Activated CD4-positive, alpha-beta memory T cell treated with anti-CD3 and anti-CD28 coated beads for 36 hours (primary cell): ENCODE measurements at places on chromosomes 3 and 15.

- no peak for DNase-seq
These were observed 13.4 kb downstream of the SEC62 start for GRCh38 chr3:169980055-169980454.

- DNase-seq: peak; percentile 44
These were observed 23.8 kb downstream of the SLC6A20 start for GRCh38 chr3:45772341-45773035.

GRCh38 chr15:100635406-100636071 is 33.1 kb downstream of the ASB7 start:
- DNase-seq: no peak

DNA sequence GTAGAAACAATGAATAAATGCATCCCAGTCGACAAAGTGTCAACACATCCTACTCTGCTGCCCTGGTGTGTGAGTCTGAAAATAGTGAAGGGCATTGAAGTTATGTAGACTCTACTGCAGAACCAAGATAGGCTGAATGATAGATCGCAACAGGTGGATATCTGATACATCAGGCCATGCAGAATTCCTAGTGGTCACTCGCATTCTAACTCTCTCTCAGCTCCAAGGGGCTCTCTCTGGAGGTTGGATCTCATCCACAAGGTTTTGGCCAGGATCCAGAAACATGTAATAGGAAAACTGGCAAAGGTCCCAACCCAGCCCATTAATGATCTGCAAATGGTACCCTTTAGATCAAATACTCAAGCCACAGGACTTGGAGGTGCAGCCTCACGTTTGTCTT is 514.1 kb downstream of the MAGI1 start:
- no peak for DNase-seq

DNA sequence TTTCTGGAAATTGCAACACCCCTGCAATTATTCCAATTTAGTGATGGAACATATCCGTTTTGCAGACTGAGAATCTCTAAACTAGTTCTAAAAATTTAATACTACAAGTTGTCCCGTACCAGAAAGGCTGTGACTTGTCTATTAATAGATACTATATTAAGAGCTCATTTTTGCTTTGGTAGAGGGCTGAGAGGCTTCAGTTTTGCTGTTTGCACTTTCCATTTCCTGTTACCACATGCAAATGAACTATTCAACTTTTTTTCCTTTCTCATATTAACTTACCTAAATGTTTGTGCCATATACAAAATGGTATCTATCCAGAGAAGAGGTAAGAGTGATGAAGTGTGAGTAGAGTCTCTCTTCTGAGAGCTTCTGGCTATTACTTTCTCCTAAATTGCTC is 101.5 kb upstream of the CRBN start:
- DNase-seq: no peak

GRCh38 chr15:51053571-51053970 is 41.1 kb downstream of the TNFAIP8L3 start:
- DNase-seq: no peak

- DNase-seq: no peak
These were observed 92.8 kb upstream of the UBE2E1 start for GRCh38 chr3:23712656-23713559.

DNA sequence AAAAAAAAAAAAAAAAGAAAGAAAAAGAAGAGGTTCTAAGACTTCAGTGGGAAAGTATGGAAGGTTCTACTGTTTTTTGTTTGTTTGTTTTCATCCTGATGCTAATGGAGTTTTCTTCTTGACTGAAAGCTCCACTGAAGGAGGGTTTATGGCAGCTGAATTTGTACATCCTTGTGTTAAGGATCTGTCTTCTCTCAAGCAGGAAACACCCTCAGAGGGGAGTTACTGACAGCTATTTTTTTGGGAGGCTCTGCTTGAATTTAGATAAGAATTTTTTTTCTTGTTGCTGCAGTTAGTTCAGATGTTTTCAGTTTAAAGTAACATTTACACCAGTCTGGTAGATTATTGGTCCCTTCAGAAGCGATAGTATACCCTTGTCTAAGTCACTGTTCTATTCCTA is 325.3 kb downstream of the ROBO2 start:
- no peak for DNase-seq

- DNase-seq: no peak
These were observed 14.1 kb upstream of the MYH15 start for GRCh38 chr3:108524537-108524936.

DNA sequence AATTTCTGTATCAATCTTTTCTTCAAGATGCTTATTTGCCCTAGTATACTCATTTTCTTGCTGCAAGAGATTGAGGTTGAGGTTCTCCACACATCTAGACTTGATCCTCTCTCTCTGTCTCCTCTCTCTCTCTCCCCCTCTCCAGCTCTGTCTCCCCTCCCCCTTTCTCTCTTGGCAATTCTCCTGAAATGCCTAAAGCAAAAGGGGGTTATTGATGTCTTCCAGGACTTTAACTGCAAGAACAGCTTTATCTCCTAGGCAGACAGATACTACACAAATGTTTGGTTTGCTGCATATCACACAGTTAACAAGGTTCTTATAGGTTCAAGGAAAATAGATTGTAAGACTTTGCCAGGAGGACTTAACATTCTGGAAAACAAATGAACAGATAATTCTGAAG is 52.1 kb downstream of the TMEM212 start:
- no peak for DNase-seq

- no peak for DNase-seq
These were observed 553.1 kb upstream of the CBLB start for GRCh38 chr3:106421909-106422308.

DNA sequence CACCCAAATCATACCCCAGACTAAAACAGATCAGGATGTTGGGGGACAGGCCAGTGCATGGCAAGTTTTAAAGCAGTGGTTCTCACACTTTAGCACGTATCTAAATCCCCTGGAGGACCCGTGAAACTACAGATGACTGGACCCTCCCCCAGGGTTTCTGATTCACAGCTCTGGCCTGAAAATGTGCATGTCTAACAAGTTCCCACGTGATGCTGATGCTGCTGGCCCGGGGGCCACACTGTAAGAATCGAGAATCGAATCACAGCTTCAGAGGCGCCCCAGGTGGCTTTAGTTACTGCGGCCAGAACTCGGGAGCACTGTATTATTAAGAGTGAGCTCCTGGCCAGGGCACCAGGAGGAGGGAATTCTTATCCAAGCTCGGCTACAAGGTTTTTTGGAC is 11.6 kb downstream of the ADAMTS17 start:
- peak; percentile 70 for DNase-seq

GRCh38 chr15:65954289-65954741 is 85.0 kb downstream of the RAB11A start:
- no peak for DNase-seq

GRCh38 chr3:140843656-140844055 is 98.0 kb upstream of the SLC25A36 start:
- no peak for DNase-seq

DNA sequence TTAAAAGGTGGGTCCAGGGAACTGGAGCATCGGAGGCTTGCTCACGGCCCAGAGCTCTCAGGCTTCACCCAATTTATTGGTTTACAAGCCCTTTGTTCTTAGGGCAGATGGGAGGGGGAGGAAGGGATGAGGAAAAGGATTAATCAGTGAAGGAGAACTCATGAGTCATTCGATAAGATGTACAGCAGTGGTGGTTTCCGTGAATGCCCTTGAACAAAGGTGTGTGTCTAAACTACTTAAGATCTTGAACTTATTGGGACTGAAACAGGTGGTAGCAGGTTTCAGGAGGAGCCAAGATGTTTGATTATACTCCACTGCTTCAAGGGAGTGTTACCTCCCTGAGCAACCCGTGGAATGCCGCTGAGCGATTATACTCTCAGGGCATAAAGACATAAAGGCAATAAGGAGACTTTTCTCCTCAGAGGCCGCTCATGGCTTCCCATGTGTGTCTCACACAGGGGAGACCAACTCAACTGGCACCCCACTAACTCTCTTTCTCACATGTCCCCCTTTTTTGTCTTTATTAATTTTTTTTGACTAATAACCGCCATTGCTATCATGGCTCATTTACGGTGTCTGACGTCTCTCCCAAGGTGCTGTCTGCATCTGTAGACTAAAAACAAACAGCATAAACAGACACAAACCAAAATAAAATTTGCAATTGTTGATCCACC is 17.3 kb upstream of the SLC28A2 start:
- no peak for DNase-seq

DNA sequence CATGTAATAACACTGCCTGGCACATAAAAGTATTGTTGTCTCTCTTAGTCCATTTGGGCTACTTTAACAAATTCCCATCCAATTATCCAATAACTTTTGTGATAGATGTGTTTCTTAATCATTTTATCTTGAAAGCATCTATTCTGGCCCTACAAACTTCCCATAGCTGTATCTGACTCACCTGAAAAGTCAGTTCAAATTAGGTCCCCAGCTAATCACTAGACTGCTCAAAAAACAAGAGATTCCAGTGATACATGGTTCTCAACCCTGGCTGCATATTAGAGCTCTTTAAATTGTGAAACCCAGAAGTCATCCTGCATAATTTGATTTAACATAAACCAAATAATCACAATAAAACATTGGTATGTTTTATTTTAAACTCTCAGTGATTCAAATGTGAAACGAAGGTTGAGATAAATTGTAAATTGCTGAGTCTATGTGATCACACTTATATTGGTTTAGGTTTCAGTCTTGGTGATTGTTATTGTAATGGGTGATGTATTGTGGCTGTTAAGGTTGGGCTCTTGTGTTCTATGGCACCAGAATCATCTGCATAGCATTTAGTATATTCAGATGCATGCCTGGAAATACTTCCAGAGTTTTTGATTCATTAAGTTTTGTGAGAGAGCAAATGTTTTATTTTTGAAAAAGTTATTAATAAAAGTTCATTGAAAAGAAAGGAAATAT is 268.9 kb upstream of the KCNMB2 start:
- DNase-seq: no peak

GRCh38 chr3:110743984-110744383 is 327.6 kb upstream of the NECTIN3 start:
- no peak for DNase-seq

- no peak for DNase-seq
These were observed 569.8 kb downstream of the RBMS3 start for GRCh38 chr3:29850641-29851040.

DNA sequence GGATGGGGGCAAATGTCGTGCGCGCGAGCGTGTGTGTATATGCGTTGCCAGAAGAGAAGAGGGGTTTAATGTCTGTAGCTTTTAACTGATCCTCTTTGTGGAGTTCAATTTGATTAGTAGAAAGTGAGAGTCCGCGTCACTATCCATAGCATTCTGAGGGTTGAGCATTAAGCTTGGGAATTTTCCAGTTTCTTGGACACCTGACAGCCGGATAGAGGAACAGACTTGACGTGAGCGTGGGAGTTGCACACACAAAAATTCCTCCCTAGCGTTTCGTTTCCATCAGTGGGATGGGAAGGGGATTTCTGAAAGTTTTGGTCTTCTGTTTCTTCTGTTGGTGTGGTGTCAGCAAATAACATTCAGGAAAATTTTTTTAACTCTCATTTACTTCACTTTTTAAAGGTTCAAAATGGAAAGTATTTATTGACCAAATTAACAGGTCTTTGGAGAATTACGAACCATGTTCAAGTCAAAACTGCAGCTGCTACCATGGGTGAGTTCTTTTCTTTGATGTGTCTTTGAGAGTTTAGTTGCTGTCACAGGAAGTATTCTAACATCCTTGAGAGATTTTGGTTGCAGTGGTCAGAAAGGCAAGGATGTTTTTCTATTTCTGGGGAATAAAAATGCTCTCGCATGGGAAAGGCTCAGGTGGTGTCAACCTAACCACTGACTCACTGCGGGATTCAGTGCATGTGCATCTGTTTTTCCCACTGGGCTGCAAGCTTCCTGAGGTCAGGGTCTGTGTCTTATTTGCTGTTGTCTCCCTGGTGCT is 841 bp downstream of the POGLUT1 start:
- DNase-seq: no peak

DNA sequence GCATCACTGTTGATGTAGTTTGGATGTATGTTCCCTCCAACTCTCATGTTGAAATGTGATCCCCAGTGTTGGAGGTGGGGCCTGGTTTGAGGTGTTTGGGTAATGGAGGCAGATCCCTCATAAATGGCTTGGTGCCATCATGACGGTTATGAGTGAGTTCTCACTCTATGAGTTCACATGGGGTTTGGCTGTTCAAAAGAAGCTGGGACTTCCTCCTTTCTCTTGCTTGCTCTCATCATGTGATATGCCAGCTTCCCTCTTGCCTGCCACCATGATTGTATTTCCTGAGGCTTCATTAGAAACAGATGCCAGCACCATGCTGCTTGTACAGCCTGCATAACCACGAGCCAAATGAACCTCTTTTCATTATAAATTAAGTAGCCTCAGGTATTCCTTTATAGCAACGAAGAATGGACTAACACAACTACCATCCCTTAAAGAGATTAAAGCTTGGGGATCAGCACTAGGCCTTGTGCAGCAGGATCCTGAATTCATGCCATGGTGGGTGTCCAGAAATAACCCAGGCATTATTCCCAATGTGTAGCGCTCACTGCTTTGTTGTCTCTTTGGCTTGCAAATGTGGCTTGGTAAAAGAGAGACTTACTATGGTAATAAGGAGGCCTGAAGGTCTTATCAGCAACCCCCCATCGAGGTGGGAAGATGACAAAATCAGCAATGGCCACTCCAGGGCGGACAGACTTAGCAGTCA is 41.9 kb downstream of the NDUFB4 start:
- no peak for DNase-seq

GRCh38 chr15:39118510-39118909 is 462.4 kb upstream of the THBS1 start:
- no peak for DNase-seq

DNA sequence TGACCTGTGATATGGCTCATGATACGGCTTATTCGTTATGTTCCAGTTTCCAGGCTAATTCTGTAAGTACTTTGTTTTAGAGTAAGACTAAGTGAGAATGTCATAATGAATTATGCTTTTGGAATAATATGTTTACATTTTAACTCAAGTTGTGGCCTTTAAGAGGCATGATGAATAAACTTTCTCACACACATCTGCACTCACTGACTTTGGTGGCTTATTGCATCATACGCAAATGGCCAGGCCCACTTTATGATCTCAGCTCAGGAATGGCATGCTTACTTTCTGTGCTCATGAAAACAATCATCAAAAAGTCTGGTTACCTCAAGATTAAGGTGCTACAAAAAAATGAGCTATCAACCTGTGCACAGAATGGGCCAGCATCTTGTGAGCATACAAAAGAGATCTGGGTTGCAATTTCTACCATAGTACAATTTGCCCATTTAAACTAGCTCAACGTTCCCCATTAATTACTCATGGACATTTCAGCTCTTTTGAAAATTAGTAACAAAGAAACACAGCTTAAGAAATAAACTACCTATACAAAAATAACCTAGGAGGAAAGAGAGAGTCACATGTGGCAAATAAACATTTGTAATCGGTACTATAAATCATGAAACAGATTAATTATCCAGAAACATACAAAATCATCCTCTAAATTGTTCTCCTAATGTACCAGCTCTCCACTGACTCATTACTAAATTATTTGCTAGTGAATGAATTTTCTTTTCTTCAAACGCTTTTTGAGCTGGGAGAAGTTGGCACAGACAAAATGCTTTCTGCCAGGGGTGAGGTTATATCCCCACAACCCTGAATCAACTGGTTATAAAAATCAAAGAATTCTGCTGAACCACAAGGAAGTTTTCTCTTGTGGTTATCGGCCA is 439.0 kb upstream of the ADAMTS9 start:
- DNase-seq: no peak
